ENCODE measurements at places on chromosomes 11 and 22.
A peak's percentile ranks its signal among the peaks of the same experiment; 100 is the strongest.

GRCh38 chr11:83116015-83116641 is 40.8 kb upstream of the PCF11 start:
- H3K36me3 ChIP-seq: no peaks in the 10 kb centered on the region
- no peak overlapping the region for H3K4me3 ChIP-seq
- H3K27me3 ChIP-seq: no peaks in the 10 kb centered on the region
- no peak for DNase-seq
- H3K27ac ChIP-seq: no peak overlapping the region
- no peaks in the 10 kb centered on the region for H3K4me1 ChIP-seq

DNA sequence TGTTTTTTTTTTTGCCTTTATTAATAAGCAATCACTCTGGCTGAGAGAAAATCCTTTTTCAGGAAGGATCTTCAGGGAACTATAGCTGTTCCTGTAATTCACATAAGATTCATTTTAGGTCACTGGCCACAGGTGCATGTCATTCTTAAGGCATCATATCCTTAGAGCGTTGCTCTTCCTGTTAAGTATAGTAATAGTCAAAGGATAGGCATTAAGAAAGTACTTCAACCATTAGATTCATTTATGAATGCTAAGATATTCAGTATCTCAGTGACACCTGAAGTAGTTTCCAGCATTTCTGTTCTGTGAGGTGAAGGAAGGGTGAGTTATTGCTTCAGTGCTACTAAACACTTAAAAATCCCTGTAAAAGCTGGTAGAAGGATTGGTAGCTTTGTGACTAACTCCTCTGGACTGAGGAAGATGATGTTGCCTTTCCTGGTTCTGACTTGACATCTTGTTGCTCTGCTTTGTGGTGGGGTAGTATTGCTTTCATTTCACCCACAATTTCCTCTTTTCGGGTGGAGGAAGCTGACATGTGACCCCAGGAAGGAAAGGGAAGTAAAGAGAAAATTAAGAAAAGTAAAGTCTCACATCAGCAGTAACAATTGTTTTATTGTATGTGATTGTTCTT is 34.7 kb downstream of the RNF169 start:
- no peaks in the 10 kb centered on the region for H3K36me3 ChIP-seq
- H3K4me1 ChIP-seq: peaks cover 11% of the 10 kb centered on the region
- no peaks in the 10 kb centered on the region for H3K27me3 ChIP-seq
- no peak overlapping the region for H3K27ac ChIP-seq

GRCh38 chr11:108965306-108966001 is 300.6 kb downstream of the DDX10 start:
- H3K27me3 ChIP-seq: no peaks in the 10 kb centered on the region
- no peak overlapping the region for H3K4me3 ChIP-seq
- H3K4me1 ChIP-seq: peaks cover 4% of the 10 kb centered on the region
- no peak overlapping the region for H3K27ac ChIP-seq
- no peak for DNase-seq
- H3K36me3 ChIP-seq: no peaks in the 10 kb centered on the region

DNA sequence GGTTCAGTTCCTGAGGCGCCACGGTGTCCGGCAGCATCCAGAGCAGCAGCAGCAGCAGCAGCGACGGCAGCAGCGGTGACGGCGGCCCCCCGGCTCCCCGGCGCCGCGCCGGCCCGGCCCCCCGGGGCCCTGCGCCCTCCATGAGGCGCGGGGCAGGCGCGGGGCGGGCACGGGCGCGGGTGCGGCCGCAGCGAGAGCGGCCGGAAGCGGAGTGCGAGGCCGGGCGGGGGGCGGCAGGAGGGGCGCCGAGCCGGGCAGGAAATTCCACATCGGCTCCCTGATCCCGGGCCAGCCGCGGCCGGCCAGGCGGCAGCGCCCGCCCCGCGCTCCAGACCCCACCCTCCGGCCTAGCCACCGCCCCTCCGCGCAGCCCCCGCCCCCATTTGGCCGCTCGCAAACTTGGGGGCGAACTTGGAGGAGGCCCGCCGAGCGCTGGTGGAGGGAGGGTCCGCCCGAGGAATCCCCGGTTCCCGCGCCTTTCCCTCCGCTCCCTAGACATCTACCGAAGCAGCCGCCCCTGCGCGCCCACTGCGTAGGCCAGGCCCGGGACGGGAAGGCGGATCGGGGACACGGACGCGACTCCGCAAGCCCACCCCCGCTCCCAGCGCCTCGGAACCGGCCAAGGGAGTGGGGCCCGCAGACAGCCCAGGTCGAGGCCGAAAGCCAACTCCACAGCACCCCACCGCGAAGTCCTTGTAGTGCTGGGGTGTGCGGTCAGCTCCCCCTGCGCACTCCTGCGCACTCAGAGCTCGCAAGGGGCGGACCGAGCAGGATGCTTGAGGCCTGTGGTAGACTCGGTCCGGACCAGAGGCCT is at the start of gene SCARF2:
Gene SCARF2 (minus strand): TSS at position 213 of the 814 bp plus-strand sequence. CDS start 71 bp downstream, at position 142.
- peaks cover 61% of the 10 kb centered on the region for H3K27me3 ChIP-seq
- peaks cover 4% of the 10 kb centered on the region for H3K36me3 ChIP-seq
- H3K4me3 ChIP-seq: peak within 1 kb of the TSS; percentile 37
- H3K27ac ChIP-seq: no peak within 1 kb of the TSS
- peaks cover 9% of the 10 kb centered on the region for H3K4me1 ChIP-seq
- DNase-seq: no peak

- H3K4me1 ChIP-seq: peaks cover 23% of the 10 kb centered on the region
- DNase-seq: no peak
- H3K36me3 ChIP-seq: no peaks in the 10 kb centered on the region
- H3K4me3 ChIP-seq: peak overlapping the region; percentile 68
- peak overlapping the region; percentile 81 for H3K27ac ChIP-seq
Observed at GRCh38 chr11:130315354-130315970, 745 bp upstream of the ZBTB44 start.

- no peak for DNase-seq
- no peaks in the 10 kb centered on the region for H3K27me3 ChIP-seq
- no peak overlapping the region for H3K27ac ChIP-seq
Observed at GRCh38 chr22:19497245-19497644, 17.5 kb downstream of the CDC45 start.

DNA sequence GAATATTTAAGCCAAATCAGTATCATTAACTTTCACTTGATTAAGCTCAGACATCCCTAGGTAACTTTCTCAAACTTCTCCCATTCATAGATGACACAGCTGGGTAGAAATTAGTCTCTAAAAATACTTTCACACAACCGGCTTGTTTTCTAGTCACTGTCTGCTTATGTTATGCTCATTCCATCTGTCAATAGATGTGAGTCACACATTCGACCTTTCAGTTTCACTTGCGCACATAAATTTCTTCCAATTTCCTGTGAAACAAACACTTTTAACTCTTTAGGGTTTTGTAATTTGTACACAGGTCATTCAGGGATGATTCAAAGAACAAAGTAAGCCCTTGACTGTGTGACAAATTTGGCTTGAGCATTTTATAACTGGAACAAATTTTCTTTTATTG is 723.0 kb downstream of the KCNA4 start:
- no peak overlapping the region for H3K4me3 ChIP-seq
- no peaks in the 10 kb centered on the region for H3K4me1 ChIP-seq
- no peak overlapping the region for H3K27ac ChIP-seq
- H3K36me3 ChIP-seq: no peaks in the 10 kb centered on the region

DNA sequence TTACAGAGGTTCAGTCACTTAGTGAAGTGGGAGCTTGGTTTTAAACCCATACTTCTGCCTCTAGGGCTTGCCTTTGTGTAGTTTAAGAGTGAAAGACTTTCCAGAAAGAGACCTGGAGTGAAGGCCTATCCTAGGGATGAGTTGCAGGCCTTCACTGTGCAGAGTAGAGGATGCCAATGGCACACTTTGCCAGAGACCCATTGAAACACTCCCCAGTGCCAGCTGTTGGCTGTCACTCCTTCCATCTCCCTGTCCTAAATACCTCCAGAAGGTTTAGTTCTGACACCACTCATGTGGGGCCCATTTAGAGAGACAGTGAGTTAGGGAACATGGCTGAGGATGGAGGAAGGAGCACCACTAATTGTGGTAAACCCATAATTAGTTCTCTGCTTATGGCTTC is 31.5 kb downstream of the NAV2 start:
- H3K27me3 ChIP-seq: no peaks in the 10 kb centered on the region
- no peaks in the 10 kb centered on the region for H3K36me3 ChIP-seq
- H3K27ac ChIP-seq: no peak overlapping the region
- H3K4me1 ChIP-seq: no peaks in the 10 kb centered on the region
- no peak for DNase-seq

- H3K27me3 ChIP-seq: no peaks in the 10 kb centered on the region
- H3K4me3 ChIP-seq: no peak overlapping the region
- no peaks in the 10 kb centered on the region for H3K4me1 ChIP-seq
Observed at GRCh38 chr11:6737872-6738466, 33.8 kb downstream of the OR2AG2 start.

DNA sequence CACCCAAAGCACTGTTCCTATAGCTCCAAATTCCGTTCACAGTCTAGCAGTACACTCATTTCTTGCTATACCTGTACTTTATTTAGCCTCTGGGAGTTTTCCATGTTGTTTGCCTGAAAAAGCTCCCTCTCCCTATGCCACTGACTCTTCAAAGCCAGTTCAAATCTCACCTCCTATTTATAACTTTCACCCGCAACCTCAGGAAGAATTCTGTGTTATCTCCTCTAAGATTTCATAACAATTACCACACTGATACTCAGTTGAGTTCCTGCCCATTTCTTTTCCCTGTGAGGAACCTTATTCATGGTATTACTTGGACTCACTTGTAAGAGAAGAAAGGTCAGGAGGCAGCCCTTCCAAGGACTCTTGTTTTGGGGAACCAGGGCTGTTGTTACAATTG is 25.2 kb downstream of the GDPD4 start:
- H3K36me3 ChIP-seq: no peaks in the 10 kb centered on the region
- H3K4me1 ChIP-seq: peaks cover 9% of the 10 kb centered on the region
- H3K4me3 ChIP-seq: no peak overlapping the region
- no peak for DNase-seq

DNA sequence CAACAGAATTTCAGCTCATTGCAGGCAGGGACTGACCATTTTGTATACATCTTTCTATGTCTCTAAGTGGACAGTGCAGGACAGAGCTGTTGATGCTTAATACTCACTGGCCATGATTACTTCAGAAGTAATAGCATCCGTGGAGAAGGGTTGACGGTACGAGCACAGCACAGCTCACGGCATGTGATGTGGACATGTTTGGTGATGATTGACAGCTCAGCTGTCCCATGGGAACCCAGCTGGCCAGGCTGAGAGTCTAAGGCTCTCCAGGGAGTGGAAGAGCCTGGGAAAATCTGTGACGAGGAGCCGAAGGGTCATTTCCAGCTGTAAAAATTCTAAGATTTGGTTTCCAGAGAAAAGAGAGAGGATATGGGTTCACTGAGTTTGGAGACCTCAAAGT is 198.2 kb downstream of the SNX19 start:
- H3K27ac ChIP-seq: no peak overlapping the region
- H3K36me3 ChIP-seq: no peaks in the 10 kb centered on the region
- no peaks in the 10 kb centered on the region for H3K27me3 ChIP-seq

GRCh38 chr11:125728969-125729368 is 17.1 kb upstream of the PATE1 start:
- no peaks in the 10 kb centered on the region for H3K27me3 ChIP-seq
- H3K36me3 ChIP-seq: no peaks in the 10 kb centered on the region
- no peak overlapping the region for H3K27ac ChIP-seq
- no peak overlapping the region for H3K4me3 ChIP-seq
- H3K4me1 ChIP-seq: no peaks in the 10 kb centered on the region

DNA sequence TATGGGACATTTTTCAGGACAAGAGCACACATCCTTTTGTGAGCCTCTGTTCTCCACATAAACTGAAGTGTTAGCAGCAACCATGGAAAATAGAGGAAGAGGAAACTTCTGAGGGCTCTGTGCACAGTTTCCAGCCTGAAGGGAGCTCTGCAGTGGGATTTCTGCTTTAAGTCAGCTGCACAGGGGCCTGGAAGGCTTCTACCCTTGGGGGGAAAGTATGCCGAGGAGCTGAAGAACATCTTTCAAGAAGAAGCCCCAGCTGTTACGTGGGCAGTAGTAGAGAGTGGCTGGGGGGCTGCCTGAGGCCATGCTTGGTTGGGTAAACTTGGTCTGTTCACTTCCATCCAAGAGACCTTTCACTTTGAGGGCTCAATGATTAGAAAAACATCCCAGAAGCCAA is 82.7 kb upstream of the EED start:
- no peaks in the 10 kb centered on the region for H3K27me3 ChIP-seq
- peaks cover 58% of the 10 kb centered on the region for H3K4me1 ChIP-seq
- no peak for DNase-seq
- no peak overlapping the region for H3K4me3 ChIP-seq

DNA sequence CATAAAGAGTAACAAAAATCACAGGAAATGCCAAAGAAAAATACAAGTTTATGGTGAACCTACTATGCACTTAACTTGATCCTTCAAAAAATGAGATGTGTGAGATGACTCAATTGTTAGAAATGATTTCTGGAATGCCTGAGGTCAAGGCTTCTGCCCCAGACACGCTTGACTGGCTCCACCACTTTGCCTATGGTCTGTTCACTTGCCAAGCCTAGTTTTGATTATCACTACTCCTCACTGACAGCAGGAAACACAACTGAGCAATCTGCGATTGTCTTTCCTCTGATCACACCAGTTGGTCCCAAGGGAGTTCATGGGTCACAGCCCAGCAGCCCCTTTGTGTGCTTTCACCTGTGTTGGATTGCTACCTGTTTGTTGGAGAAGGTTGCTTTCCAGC is 20.6 kb upstream of the PRDM10 start:
- no peaks in the 10 kb centered on the region for H3K27me3 ChIP-seq
- peak overlapping the region; percentile 49 for H3K4me3 ChIP-seq
- H3K4me1 ChIP-seq: peaks cover 11% of the 10 kb centered on the region
- no peaks in the 10 kb centered on the region for H3K36me3 ChIP-seq
- peak overlapping the region; percentile 55 for H3K27ac ChIP-seq

DNA sequence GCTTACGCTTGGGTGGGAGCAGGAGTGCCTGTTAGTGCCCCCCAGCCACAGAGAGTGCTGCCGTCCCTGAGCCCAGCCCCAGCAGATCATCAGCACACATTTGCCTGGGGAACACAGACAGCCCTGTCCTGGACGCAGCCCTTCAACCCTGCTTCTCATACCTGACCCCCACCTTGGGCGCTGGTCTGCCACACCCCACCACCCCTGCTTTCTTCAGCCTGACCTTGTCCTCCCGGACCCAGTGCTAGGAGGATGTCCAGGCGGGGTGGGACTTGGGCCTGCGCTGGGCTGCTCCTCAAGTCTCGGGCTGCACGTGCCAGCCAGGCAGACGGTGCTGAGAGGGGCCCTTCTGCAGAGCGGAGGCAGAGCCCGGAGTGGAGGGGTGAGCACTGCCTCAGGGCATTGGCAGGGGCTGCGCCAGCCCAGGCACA is 119.2 kb downstream of the KCNQ1OT1 start:
- no peak overlapping the region for H3K4me3 ChIP-seq
- no peaks in the 10 kb centered on the region for H3K4me1 ChIP-seq
- no peak overlapping the region for H3K27ac ChIP-seq
- no peaks in the 10 kb centered on the region for H3K27me3 ChIP-seq
- H3K36me3 ChIP-seq: no peaks in the 10 kb centered on the region
- DNase-seq: no peak

- peaks cover 3% of the 10 kb centered on the region for H3K27me3 ChIP-seq
- H3K27ac ChIP-seq: no peak overlapping the region
- no peak for DNase-seq
Observed at GRCh38 chr22:22786301-22787115, 101.1 kb upstream of the IGLL5 start.
